SJCRH30 (cell line): ENCODE measurements at places on chromosomes 4 and X. TPM values are rescaled to one million over a fixed set of nuclear protein-coding genes. Genes with fewer than 3 reads are reported as not detected.

The CFAP299 gene
- total RNA-seq: not detected in 2 replicates

The CLNK gene
- not detected in 2 replicates for total RNA-seq

The HTN3 gene
- total RNA-seq: 0.36 TPM in 1 of 2 replicates, not detected in the other

The XAGE2 gene
- total RNA-seq: not detected in 2 replicates

The MAGEA1 gene
- not detected in 2 replicates for total RNA-seq

The HTR2C gene
- 0.04 and 0.05 TPM in 2 replicates for total RNA-seq

The FAT4 gene
- 1.2 and 1.3 TPM in 2 replicates for total RNA-seq

The CCKAR gene
- total RNA-seq: 0.61 and 1.1 TPM in 2 replicates

The ADAD1 gene
- not detected in 2 replicates for total RNA-seq

The EVC2 gene
- 9.5 and 9.9 TPM in 2 replicates for total RNA-seq

The ODAPH gene
- total RNA-seq: 0.08 TPM in 1 of 2 replicates, not detected in the other

DNA sequence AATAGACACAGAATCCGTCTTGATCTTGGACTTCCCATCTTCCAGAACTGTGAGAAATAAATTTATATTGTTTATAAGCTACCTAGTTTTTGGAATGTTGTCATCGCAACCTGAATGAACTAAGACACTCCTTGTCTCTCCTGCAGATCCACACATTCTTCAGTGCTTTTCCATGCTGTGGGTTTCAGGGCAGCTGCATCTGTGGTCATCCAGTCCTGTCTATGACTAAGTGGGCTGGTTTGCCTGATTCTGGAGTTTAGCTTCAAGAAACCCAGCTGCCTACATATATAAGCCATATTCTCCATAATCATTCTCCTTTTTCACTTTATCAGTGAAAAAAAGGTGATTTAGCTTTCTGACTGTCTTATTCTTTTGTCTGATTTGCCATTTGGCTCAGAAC, 170.3 kb upstream of the KIT start:
- no peaks in the 10 kb centered on the region for H3K4me1 ChIP-seq
- H3K27ac ChIP-seq: no peak overlapping the region
- 0 out of 2 replicates have a peak, but pooled peaks cover 1% of the 10 kb centered on the region for H3K27me3 ChIP-seq
- H3K4me3 ChIP-seq: no peak overlapping the region
- DNase-seq: no peak

GRCh38 chr4:61511716-61512488, 311.8 kb downstream of the ADGRL3 start:
- no peaks in the 10 kb centered on the region for H3K36me3 ChIP-seq
- peaks cover 5% of the 10 kb centered on the region for H3K4me1 ChIP-seq
- H3K4me3 ChIP-seq: no peak overlapping the region
- H3K27me3 ChIP-seq: no peaks in the 10 kb centered on the region

GRCh38 chr4:2334826-2335728, 73.2 kb upstream of the MXD4 start:
- no peak overlapping the region for H3K27ac ChIP-seq
- H3K36me3 ChIP-seq: no peaks in the 10 kb centered on the region
- H3K4me3 ChIP-seq: no peak overlapping the region
- no peaks in the 10 kb centered on the region for H3K27me3 ChIP-seq

GRCh38 chr4:7653510-7654369, 219.0 kb upstream of the PSAPL1 start:
- no peaks in the 10 kb centered on the region for H3K36me3 ChIP-seq
- peaks cover 14% of the 10 kb centered on the region; the same call in 1 of the 2 replicates for H3K27me3 ChIP-seq
- no peak overlapping the region for H3K4me3 ChIP-seq
- H3K4me1 ChIP-seq: peaks cover 4% of the 10 kb centered on the region; the same call in 1 of the 2 replicates
- DNase-seq: no peak

DNA sequence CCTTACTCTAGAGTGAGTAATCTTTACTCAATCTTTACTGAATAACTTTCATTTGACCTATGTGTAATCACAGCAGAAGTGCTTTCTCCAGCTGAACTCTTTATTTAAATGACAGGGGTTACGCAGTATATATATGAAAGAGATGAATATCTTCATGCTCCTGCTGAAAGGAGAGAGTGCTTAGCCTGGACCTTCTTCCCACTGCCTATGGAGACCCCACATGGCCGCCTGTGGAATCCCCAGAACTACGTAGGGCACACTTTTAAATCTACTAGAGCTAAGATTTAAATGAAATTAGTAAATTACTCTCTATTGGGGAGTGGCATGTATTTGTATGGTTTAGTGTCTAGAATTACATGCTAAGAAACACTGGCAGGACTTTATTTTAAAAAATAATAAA, 391.2 kb downstream of the ANKRD50 start:
- DNase-seq: peak; percentile 55
- H3K4me3 ChIP-seq: no peak overlapping the region
- H3K27ac ChIP-seq: no peak overlapping the region
- no peaks in the 10 kb centered on the region for H3K27me3 ChIP-seq
- H3K36me3 ChIP-seq: no peaks in the 10 kb centered on the region

- H3K27ac ChIP-seq: no peak overlapping the region
- no peak overlapping the region for H3K4me3 ChIP-seq
- no peaks in the 10 kb centered on the region for H3K4me1 ChIP-seq
- H3K27me3 ChIP-seq: no peaks in the 10 kb centered on the region
Measured at GRCh38 chr4:98232202-98232601, 29.0 kb upstream of the RAP1GDS1 start.

GRCh38 chr4:114577386-114577785, 21.2 kb upstream of the UGT8 start:
- no peak overlapping the region for H3K4me3 ChIP-seq
- H3K36me3 ChIP-seq: no peaks in the 10 kb centered on the region
- no peak overlapping the region for H3K27ac ChIP-seq

GRCh38 chr4:101064541-101065180, 282.7 kb downstream of the PPP3CA start:
- H3K4me1 ChIP-seq: peaks cover 26% of the 10 kb centered on the region
- DNase-seq: no peak
- no peaks in the 10 kb centered on the region for H3K27me3 ChIP-seq
- no peak overlapping the region for H3K4me3 ChIP-seq

DNA sequence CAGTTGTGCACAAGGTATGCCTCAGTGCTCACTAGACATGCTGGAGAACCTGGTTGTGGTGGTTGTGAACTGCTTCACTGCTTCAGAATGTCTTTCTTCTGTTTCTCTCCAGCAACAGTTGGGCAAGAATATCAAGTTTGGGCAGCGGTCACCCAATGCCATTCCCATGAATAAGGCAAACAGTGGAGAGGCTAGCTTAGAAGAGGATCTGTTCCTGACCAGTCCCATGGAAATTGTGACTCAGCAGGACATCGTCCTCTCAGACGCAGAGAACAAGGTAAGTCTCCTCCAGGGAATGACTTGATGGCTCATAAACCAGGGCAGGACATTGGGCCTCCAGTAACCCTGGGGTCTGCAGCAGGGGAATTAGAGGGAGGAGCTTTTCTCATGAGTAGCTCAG, 79.9 kb downstream of the AASDH start:
- H3K36me3 ChIP-seq: peaks cover 3% of the 10 kb centered on the region; the same call in 1 of the 2 replicates
- no peak for DNase-seq
- no peaks in the 10 kb centered on the region for H3K4me1 ChIP-seq
- no peaks in the 10 kb centered on the region for H3K27me3 ChIP-seq
- H3K4me3 ChIP-seq: no peak overlapping the region

DNA sequence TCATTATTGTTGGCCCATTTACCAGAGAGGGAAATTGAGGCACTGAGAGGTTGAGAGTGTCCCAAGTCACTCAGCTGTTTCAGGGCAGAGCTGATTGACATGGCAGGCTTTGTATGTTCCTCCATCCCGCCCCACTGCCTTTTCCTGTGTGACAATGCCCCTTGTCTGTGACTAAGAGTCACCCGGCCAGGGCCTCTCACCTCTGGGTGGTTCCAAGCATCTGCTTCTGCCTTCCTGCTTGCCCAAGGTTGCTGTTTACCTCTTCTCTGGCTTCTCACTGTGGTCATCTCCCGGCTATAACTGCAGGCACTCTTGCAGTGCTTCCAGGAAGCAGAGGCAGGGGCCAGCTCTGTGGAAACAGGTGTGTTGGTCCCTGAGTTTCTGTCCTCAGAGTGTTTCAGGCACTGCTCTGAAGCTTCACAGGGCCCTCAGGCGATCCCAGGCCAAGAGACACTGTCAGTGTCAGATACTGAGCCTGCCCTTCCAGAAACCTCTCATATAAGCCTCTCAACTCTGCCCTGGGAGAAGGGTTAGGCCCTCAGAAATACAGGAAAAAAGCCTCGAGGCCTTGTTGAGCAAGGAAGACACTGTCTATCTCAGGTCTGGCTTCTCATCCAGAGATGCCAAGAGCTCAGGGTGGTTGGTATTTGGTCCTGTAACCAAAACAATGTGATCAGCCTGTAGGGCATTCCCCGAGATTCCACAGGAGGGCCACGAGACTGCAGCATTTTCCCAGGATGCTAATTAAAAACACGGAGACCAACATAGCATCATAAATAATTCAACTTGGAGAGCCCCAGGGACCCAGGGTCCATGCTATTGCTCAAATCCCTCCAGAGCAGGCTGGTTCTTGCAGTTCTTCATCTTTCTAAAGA, 42.0 kb upstream of the PROM1 start:
- H3K27me3 ChIP-seq: no peaks in the 10 kb centered on the region
- peaks cover 49% of the 10 kb centered on the region for H3K4me1 ChIP-seq
- H3K36me3 ChIP-seq: no peaks in the 10 kb centered on the region
- DNase-seq: no peak
- H3K4me3 ChIP-seq: no peak overlapping the region

- H3K27ac ChIP-seq: no peak overlapping the region
- no peak overlapping the region for H3K4me3 ChIP-seq
- no peaks in the 10 kb centered on the region for H3K4me1 ChIP-seq
- no peaks in the 10 kb centered on the region for H3K27me3 ChIP-seq
- no peaks in the 10 kb centered on the region for H3K36me3 ChIP-seq
- DNase-seq: no peak
Measured at GRCh38 chr4:181611033-181611711, 632.0 kb upstream of the TENM3 start.

DNA sequence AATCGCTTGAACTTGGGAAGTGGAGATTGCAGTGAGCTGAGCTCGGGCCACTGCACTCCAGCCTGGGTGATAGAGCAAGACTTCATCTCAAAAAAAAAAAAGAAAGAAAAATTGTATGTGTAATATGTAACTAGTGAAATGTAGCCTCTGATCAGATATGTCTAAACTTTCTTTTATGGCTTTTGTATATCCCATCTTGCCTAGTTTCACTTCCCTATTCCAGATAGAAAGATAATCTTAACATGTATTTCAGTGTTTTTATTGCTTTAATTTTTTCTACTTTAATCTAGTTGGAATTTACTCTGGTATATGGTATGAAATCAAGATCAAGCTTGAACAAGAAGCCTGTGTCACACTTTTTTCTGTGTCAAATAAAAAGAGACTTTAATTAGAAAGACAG, 1.9 kb upstream of the ZNF41 start:
- no peak overlapping the region for H3K27ac ChIP-seq
- DNase-seq: no peak
- no peaks in the 10 kb centered on the region for H3K4me1 ChIP-seq
- H3K27me3 ChIP-seq: no peaks in the 10 kb centered on the region

GRCh38 chr4:97924341-97924958, 218.8 kb downstream of the STPG2 start:
- no peaks in the 10 kb centered on the region for H3K4me1 ChIP-seq
- H3K4me3 ChIP-seq: no peak overlapping the region
- no peaks in the 10 kb centered on the region for H3K36me3 ChIP-seq
- DNase-seq: no peak

GRCh38 chr4:84899616-84900015, 66.9 kb downstream of the WDFY3 start:
- no peaks in the 10 kb centered on the region for H3K27me3 ChIP-seq
- H3K4me1 ChIP-seq: no peaks in the 10 kb centered on the region
- no peak overlapping the region for H3K27ac ChIP-seq
- peaks cover 39% of the 10 kb centered on the region for H3K36me3 ChIP-seq
- no peak for DNase-seq
- H3K4me3 ChIP-seq: no peak overlapping the region

DNA sequence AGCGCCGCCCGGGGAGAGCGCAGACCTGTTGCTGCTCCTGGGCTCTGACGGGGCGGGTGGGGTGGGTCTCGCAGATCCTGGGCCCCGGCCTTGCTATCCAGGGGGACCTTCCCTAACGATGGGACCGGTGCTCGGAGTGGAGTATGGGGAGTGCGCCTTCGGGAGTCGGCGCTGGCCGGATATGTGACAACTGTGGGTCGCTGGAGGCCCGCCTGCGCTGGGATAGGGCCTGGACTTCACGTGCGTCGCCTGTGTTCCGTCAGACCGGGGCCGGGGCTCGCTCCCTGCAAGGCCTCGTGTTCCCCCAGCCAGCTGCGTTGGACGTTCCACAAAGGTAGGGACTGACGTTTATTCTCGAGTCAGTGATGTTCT, 1.3 kb downstream of the TBL1X start:
- H3K4me1 ChIP-seq: peaks cover 16% of the 10 kb centered on the region
- peak overlapping the region; percentile 87 for H3K4me3 ChIP-seq
- no peaks in the 10 kb centered on the region for H3K27me3 ChIP-seq

DNA sequence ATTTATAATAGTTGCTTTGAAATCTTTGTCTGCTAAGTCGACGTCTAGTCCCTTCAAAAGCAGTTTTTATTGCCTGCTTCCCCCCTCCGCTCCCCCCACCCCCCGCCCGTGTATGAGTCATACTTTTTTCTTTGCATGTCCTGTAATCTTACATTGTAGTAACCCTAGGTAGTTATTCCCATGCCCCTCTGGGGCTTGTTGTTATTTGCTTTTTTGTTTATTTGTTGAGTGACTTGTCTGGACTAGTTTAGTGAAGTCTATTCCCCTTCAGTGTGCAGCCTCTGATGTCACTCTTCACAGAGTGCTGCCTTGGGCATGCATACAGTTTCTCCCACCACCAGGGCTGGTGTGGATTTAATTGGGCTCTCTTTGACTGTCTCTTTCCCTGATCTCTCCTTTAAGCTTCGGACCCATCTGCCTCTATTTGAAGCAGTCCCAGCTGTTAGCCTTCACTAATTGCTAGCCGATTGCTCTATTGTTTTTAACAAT, 86.2 kb downstream of the PPEF1 start:
- DNase-seq: peak; percentile 59
- H3K27me3 ChIP-seq: no peaks in the 10 kb centered on the region
- H3K4me1 ChIP-seq: peaks cover 23% of the 10 kb centered on the region
- H3K36me3 ChIP-seq: no peaks in the 10 kb centered on the region

DNA sequence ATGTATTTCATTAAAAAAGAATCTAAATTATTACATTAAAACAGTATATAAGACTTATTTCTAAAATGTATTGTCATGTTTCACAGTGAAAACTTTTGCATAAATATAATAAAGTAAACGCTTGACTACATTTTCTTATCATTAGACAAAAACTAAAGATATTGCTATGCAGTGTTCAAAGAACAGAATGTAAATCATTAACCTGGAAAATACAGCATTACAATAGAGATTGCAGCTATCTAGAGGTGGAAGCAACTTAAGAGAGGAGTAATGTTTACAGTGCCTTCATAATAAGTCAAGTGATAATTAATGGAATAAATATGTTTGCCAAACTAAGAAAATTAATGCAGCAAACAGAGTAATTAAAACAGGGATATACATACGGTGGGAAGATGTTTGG, 940.9 kb downstream of the FSTL5 start:
- H3K27ac ChIP-seq: no peak overlapping the region
- H3K27me3 ChIP-seq: no peaks in the 10 kb centered on the region
- no peak for DNase-seq
- no peaks in the 10 kb centered on the region for H3K4me1 ChIP-seq

- DNase-seq: no peak
- H3K4me1 ChIP-seq: no peaks in the 10 kb centered on the region
- no peaks in the 10 kb centered on the region for H3K27me3 ChIP-seq
- H3K27ac ChIP-seq: no peak overlapping the region
Measured at GRCh38 chrX:20402956-20403355, 136.2 kb upstream of the RPS6KA3 start.
